Activated naive CD4-positive, alpha-beta T cell (primary cell): ENCODE measurements at places on chromosomes 5 and 9.

DNA sequence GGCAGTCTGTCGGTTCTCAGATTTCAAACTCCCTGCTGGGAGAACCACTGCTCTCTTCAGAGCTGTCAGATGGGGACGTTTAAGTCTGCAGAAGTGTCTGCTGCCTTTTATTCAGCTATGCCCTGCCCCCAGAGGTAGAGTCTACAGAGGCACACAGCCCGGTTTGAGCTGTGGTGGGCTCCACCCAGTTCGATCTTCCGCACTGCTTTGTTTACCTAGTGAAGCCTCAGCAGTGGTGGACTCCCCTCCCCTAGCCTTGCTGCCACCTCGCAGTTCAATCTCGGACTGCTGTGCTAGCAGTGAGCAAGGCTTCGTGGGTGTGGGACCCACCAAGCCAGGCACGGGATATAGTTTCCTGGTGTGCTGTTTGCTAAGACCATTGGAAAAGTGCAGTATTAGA, 8.0 kb downstream of the SLC27A6 start:
- DNase-seq = no peak

GRCh38 chr9:129850821-129851550, 15.7 kb downstream of the USP20 start:
- no peak for DNase-seq

DNA sequence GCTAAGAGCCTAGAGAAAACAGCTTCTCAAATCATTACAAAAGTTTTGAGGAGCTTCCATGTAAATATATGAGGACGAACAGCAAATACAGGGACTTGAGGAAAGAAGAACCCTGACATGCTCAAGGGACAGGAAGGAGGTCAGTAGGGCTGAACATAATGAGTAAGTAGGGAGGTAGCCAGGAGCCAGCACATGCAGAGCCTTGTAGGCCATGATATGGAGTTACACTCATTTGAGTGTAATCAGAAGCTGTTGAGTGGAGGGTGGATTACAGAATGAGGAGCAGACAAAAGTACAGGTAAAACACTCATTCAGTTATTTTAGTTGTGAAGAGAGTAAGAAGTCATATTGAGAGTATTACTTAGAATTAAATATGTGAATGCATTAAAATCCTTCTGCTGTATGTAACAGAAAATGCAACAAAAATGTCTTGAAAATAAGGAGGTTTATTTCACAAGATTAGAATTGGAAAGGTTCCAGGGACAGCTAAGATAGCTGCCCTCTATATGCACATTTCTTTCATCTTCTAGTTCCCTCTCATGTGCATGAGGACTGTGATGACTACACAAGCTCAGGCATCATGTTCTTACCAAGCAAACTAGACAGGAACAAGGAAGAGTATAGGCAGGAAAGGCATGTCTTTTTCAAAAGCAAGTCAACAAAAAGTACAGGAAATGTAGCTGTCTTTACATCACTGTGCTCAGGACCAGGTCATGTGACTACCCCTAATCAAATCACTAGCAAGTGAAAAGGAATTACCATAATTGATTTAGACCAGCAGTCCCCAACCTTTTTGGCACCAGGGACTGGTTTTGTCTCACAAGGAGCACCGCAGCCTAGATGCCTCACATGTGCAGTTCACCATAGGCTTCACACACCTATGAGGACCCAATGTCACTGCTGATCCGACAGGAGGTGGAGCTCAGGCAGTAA, 87.2 kb downstream of the TMEM232 start:
- no peak for DNase-seq

DNA sequence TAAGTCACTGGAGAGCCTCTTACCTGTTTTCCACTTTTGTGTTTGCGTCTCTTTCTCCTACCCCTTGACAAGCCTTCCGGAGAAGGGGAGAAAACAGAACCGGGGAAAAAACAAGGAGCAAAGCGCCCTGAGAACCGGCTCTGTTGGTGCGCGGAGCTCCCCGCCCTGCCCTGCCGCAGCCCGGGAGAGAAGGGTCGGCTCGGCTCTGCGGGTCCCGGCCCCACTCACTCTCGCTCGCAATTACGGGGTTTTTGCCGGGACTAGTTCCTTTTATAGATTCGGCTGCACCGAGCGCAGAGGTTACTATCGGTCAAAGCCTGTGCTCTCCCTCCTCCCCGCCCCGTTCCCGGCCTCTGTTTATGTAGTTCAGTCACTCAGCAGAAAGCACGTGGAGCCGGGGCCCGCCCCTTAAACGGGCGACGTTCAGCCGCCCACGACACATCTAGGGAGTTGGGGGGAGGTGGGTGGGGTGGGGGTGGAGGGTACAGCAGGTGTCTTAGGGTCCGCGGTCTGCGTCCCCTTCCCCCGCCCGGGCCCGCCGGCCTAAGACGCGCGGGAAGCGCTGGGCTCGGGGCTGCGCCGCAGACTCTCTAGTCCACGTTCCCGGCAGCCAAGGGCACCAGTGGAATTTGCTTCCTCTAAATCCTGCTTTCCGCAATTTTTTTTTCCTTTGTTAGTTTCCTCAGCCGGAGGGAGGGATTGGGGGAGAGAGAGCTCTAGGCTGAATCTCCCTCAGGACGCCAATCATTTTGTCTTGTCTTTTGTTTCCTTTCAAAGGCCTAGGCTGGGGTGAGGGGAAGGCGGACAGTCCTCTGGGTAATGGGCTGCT, at the start of gene ABCA1:
Gene ABCA1, minus strand, starts transcription at position 244 of the 829 bp plus-strand sequence. CDS start 24,476 bp downstream, outside the sequence.
- peak; percentile 10 for DNase-seq

DNA sequence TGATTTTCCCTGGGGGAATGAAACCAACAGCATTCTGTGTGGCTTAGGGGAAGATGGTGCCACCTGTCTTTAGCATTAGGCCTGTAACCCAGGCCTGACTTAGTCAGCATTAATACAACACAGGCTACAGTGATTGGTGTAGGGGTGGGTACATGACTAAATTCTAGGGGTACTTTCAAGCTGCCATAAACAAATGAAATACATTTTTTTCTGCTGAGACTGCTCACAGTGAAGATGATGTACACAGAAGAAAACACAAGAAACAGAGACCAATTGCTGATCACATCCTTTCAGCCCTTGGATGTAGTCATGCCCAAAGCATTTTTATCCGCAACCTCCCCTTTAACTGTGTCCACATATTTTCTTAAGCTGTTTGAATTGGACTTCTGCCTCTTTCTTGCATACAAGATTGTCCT, 527.2 kb downstream of the KCTD16 start:
- DNase-seq = no peak

- DNase-seq = no peak
Observed at GRCh38 chr5:106154280-106154716, 1516.4 kb downstream of the EFNA5 start.

DNA sequence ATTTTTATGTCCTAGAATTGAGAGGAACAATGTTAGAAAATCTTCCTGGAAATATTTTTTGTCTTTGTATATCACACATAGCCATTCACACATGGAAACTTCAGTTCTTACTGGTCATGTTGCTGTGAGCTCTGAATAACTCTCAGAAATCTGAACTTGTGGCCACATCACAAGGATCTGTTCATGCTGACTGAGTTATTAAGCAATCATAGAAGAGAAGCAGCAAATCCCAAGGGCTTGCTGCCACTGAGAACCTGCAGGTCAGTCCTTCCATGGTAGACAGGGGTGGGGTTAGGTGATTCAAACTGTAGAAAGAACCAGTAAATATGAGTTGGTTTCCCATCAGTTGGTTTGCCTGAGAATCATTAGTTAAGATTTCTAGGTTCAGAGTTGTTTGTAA, 27.6 kb downstream of the SGCD start:
- DNase-seq = no peak

- DNase-seq = no peak
Observed at GRCh38 chr5:146041180-146041789, 64.1 kb downstream of the PLAC8L1 start.

GRCh38 chr9:129505270-129505902, 115.5 kb downstream of the C9orf50 start:
- no peak for DNase-seq

- no peak for DNase-seq
Observed at GRCh38 chr5:118611332-118611945, 376.9 kb downstream of the DTWD2 start.

DNA sequence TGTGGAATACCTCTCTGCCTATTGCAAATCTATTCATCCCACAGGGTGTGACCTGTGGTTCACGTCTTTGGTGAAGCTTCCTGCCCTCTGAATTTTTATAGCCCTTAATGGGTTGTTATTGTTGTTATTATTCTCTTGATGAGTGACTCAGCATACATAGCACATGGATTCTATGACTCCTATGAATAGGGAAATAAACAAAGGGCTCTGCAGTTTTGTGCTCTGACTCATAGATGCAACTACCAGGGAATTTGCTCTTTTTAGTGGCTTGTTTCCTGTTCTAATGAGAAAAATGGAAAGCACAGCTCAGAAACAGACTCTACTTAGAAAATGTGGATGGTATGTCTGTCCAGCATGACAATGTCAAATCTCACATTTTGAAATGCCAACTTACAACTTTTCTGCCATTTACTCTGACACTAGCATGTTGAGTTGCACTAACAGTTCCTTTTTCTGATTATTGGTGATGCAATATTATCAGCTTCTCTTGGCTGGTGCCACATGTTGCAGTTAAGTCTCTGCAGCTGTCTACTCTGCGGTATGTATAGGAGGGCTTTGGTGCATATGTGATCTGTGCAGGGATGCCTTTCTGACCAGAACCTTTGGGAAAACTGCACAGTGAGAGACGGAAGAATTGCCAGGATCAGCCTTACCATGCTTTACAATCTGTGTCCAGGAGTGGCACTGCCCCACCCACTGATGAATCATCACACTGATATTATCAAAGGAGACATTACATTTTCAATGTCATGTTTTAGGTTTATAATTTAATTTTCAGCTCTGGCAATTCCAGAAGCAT, 996.4 kb upstream of the WWC1 start:
- no peak for DNase-seq

GRCh38 chr5:72179028-72179815, 71.9 kb downstream of the MAP1B start:
- DNase-seq = no peak

DNA sequence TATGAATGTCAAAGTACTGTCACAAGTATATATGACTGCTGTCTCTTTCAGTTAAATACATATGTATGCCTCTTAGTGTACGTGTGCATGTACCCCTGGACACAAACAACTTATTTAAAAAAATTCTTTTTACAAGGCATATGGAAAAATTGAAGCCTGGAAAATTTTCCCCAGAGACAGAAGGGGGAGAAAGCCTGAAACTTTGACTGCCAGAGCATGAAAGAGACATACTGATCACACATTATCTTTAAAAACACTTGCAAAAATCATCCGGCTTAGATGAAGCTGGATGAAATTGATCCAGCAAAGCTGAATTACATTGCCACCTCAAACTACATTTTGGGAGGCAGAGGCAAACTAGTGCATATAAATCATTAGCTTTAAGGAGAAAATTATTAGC, 88.0 kb upstream of the NFIB start:
- no peak for DNase-seq

DNA sequence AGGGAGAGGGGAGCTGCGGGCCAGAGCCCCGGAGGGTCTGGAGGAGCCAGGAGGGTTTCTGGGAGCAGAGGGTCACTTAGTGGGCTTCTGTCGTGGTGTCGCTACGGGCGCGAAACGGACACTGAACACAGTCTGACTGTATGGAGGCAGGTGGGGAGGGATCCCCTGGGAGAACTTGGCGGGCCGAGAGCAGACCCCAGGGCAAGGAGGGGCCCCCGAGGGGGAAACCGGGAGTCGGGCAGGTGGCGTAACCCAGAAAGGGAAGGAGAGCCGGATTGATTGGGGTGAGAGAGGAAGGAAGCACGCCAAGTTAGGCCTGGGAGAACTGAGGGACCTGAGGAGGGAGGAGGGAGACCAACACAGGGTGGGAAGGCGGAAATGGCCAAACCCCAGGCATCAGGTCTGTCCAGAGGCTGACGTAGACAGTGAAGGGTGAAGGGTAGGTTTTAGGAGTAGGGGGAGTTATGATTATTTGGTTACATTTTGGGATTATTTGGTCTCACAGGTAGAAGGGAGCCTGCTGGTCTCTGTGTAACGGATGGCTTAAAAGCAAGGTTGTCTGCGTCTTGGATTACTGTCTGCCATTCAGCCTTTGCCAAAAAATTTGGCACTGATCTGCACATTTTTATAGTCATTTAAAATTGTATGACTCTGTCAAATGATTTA, 3.3 kb upstream of the MSMP start:
- DNase-seq = no peak

DNA sequence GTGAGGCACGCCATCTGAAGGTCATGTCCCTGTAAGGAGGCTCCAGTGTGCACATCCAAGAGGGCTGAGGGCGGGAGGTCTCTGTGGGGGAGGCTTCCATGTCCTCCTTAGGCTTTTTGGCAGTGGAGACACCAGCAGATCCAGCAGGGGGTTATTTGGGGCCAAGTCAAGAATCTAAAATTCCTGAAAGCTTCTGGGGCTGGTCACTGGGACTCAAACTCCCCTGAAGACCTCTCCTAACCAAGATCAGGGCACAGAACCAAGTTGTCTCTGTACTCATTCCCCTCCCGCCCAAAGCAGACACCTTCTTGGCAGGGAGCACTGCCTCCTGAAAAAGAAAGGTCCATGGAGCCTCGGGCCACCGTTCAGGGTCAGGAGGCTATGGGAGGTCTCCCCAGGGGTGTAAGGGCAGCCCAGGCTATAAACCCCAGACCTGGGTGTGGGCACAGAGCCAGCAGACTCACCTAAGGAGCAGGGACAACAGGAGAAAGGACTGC, 127.4 kb upstream of the ADRA1B start:
- no peak for DNase-seq

DNA sequence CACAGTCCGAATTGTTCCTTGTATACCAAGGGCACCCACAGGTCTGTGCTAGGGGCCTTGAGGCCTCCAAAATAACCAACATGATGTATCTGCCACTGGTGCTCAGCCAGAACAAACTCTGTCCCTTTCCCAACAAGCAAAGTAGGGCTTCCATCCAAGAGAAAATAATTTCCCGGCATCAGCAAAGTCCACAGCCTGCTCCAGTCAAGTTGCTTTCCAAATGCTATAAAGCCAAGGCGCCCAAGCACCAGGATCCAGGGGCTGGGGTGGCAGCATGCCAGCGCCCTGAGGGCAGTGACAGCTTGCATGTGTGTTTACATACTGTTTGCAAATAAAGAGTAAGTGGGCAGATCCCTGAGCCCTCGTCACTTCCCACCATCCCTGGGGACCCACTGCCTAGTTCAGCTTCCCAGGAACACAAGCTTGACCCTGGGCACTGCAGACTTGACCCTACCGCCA, 155.9 kb downstream of the ERCC6L2 start:
- DNase-seq = no peak

DNA sequence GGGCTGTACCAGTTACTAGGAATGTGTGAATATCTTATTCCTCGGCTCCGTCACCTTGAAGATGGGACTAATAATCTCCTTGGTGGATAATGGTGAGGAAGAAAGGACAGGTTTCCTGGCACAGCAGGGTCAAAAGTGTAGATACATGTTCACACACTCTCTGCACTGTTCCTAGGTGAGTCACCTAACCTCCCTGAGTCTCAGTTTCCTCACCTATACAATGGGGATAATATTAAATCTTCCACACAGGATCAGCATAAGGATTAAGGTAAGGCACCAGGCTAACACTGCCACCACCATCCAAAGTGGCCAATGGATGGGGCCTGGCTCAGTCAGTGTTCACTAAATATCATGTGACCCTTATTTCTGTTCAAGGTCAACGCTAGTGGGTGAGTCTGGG, 66.9 kb downstream of the PSMB7 start:
- DNase-seq = no peak
